ENCODE measurements at places on chromosomes 2 and 18.

DNA sequence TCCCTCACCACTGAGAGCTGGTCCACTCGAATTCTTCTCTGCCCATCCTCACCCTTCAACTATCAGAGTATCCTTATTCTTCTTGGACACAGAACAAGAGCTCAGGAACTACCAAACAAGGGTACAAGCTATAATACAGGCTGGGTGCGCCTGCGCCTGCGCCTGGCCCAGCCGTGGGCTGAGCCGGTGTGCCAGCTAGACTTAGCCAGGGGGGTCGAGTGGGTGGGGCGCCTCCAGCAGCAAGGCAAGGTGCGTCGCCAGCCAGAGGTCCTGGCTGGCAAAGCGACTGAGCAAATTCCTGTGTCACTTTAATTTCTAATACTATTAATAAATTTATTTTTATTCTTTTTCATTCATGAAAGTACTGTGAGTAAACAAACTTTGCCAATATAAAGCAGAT is 1072.6 kb upstream of the PIK3C3 start:
- DNase-seq, result no peak

DNA sequence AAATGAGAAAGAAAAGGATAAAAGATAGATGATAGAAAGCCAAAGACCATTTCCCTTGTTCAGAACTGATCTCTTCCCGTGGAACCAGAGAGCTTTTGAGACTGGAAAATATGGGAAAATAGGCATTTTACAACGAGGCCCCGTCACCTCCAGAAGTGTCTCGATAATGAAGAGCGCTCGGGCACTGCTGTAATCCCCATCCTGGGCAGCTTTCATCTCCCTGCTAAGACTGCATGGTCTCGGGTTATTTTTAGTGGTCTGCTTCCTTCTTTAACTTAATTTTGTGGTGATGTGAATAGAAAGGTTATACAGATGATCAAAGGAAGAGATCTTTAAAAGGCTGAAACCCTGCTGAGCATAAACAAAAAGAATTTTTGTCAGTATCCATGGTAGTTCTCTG is 176.6 kb downstream of the METTL4 start:
- DNase-seq, result no peak

GRCh38 chr2:10072656-10073480 is 7.3 kb downstream of the CYS1 start:
- peak; percentile 86 for DNase-seq

DNA sequence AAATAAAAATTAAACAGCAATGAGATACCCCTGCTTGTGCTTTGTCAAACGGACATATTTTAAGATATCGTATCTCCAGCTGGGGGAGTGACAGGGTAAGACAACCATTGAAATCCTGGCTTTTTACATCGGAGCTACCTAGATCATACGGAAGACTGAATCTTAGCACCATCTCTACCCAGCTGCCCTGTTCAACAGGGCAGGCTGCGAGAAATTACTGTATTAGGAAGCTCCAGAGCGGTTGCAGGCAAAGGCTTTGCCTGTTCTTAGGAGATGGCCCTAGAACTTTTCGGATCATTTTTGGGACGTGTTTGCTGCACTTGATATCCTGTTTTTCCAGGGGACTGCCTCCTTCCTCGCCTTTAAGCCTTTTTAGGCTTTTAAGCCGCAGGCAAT is 2.0 kb upstream of the PRKCE start:
- DNase-seq, result no peak

GRCh38 chr18:71036783-71037182 is 747.9 kb downstream of the SOCS6 start:
- DNase-seq, result no peak

Data from NCI-H446 (cell line).